ENCODE measurements at places on chromosomes 13 and 19. TPM values are rescaled to one million over a fixed set of nuclear protein-coding genes. Genes with fewer than 3 reads are reported as not detected.

DNA sequence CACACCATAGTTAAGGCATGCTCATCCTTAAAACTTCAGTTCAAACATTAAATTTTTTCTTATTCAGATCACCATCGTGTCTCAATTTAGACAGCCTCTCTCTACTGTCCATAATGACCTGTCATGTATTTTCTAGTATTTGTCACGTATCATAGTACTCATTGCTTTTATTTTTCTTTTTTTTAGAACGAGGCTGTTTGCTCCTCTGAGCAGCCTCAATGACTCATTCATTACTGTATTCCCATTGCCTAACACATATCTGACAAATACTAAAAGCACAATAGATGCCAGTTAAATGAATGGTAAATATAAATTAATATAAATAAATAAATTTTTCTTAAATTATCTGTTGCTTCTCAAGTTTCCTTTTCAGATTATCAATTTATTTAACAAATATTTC, 245.5 kb downstream of the TUBA3C start:
- no peak for DNase-seq

The TMEM238 gene
- 12.0 TPM for total RNA-seq

The ACP7 gene
- total RNA-seq = not detected

DNA sequence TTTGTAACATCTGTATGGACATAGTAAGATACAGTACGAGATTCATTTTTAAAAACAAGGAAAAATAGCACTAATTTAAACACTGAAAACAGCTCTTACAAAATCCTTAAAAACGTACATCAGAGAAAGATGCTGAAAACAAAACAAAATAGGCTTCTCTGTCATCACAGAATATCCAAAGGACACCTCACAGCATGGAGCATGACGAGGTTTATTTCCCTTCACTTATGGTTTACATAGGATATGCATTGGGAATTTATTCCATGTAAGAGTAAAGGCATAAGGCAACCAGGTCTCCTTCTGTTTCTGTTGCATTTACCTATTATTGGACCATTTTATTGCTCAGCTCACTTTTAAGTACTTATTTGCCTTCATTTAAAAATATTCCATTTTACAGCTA, 3.0 kb downstream of the KCTD12 start:
- DNase-seq = no peak

The MUC16 gene
- not detected for total RNA-seq

The CD209 gene
- 1.00 TPM for total RNA-seq

- DNase-seq = no peak
Measured at GRCh38 chr13:108594153-108594552, 35.3 kb upstream of the MYO16 start.

GRCh38 chr13:111975539-111976473, 91.1 kb upstream of the SOX1 start:
- DNase-seq = no peak

- DNase-seq = no peak
Measured at GRCh38 chr13:40550130-40550529, 116.3 kb downstream of the FOXO1 start.

DNA sequence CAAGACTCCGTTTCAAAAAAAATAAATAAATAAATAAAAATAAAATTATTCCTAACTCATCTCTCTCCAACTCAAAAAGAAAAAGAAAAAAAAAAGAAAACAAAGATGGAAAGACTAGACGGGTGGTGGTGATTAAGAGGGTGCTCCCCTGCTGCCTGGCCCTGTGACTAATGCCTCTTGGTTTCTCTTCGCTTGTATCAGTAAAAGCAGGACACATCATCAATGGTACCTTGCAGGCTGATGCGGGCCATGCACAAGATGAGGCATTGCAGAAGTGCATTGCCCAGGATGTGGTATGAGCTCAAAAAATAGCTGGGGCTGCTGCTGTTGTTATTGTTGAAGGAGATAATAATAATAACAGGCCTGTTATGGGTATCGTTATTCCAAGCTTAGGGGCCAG, 14.6 kb downstream of the ACER1 start:
- DNase-seq = no peak

The SIGLEC7 gene
- total RNA-seq = 2.1 TPM

All from transverse colon (tissue), 4 donors.